ENCODE measurements at places on chromosomes 6 and 20.

DNA sequence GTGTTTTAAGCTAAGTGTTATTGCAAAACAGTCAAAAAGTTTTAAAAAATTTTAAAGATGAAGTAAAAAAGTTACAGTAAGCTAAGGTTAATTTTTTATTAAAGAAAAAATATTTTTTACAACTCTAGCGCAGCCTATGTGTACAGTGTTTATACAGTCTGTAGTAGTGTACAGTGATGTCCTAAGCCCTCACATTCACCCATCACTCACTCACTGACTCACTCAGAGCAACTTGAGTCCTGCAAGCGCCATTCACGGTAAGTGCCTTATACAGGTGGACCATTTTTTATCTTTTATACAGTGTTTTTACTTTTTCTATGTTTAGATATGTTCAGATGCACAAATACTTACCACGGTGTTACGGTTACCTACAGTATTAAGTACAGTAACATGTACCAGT is 83.4 kb upstream of the STMND1 start:
- no peak for DNase-seq

DNA sequence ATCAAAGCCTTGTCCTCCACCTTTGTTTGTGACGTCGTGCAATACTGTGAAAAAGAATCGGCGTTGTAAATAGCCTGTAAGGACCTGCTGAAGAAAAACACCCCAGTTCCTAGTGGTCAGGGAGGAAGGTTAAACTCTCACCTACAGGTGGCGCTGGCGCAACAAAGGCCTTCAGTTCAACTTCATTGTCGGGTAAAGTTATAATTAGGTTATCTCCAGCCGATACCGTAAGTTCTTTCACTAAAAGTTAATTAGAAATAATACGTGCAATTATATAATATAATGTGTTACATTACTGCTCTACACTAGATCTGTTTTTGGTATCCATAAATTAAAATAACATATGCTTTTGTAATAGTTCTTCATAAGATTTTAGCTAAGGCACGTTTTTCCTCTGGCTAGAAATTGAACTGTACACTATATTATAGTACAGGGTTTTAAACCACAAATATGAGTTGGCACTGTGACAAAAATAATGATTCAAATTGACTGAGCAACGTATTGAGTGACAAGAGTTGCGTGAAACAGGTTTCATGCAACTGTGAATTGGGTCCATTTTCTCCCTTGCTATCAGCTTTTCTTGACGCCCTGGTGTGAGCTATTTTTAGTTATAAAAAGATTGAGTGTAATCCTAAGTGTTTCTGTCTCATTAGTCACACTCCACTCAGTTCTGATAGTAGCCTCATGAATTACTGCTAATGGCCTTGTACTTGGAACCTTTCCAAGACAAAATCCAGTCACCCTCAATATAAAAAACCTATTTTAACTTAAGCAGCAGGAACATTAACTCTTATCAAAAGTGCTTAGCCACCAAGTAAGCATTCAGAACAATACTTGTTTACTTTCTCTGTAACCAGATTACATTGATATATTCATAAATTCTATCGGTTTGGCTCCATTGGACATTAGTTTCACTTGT is 62.3 kb downstream of the KIAA0319 start:
- peak; percentile 87 for DNase-seq

DNA sequence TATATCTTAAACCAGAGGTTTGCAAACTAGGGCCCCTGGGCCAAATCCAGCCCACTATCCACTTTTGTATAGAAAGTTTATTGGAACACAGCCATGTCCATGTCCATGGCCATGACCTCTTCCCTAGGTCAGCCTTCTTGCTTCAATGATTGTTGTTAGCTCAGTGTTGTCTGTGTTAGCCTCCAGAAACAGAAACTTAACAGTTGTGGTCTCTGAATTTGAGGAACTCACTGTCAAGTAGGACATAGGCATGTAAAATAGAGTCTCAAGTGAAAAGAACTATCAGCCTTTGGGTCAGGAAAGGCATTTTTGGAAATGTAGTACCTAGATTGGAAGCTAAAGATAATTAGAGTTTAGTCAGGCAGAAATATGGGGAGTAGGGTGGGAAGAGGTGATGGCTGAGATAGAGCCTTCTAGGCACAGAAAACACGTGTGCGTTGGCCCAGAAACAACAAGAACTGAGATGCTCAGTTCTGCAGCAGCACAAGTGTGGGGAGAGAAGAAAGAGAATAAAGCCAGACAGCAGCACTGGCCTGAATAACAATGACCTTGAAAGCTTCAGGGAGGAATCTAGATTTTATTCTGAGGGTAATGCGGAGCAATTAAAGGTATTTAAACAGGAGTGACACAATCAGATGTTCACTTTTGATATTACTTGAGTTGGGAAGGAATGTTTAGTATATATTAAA is 87.0 kb upstream of the OLIG3 start:
- no peak for DNase-seq

DNA sequence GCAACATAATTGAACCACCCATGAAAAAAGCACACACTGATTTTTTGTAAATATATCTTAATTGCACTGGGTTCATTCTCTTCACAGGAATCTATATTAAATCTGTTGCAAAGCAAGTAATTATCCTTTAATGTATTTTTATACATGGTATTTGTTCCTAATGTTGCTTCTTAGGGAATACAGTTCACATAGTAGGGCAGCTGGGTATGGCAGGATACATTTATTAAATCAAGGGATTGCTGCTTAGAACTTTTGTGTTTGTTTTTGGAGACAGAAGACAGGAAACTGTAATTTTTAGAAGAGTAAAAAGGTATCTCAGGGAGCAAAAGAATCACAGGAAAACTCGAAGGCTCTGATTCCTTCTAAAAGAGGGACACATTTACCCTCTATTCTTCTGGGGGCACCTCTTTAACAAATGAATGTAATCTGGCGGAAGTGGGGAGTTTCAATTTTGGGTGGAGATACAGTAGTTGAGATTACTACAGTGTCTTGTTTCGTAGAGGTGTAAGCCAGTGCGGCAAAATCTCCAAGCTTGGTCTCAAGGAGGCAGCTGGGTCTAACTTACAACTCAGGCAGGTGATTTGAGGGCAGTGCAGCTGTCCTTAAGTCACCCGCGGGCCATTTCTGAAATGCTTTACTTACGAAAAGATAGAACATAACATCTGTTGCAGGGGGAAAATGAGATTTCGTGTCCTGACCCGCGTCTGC is 812 bp upstream of the SMIM13 start:
- no peak for DNase-seq

GRCh38 chr20:38270869-38271605 is 10.5 kb upstream of the KIAA1755 start:
- peak; percentile 79 for DNase-seq

- no peak for DNase-seq
Measured at GRCh38 chr6:134458857-134459657, 141.1 kb upstream of the SGK1 start.

DNA sequence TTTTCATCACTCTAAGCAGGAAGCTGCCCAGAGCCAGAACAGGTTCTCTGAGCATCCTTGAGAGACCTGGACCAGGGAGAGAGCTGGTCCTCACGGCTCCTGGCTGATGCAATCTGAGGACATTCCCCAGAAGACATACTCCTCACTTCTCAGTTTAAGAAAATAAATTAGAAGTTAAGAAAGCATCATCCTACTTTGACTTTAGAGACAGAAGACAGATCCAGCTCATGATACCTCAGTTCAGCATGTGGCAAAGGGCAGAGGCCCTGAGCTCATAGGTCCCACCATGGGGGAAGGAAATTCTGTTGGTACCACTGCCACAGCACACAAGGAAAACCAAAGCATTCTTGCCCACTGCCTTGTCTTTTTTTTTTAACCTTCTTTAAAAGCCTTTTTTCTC is 378.1 kb upstream of the JARID2 start:
- DNase-seq, result no peak

DNA sequence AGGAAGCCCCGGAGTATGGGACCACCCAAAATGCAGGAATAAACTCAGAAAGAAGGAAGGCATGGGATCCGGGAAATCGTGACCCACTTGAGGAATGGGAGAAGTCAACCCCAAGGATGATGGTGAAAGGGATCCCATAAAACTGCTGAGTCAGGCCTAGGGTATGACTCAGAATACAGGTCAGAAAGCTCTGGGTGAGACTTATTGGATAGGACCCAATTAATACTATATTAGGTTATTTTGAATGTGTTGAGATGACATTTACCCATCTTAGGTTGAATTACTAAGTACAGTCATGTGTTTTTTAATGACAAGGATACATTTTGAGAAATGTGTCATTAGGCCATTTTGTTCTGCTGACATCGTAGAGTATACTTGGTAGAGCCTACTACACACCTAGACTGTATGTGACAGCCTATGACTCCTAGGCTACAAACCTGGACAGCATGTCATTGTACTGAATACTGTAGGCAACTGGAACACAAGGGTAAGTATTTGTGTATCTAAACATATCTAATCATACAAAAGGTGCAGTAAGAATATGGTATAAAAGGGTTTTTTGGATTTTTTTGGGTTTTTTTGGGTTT is 17.1 kb upstream of the HIVEP1 start:
- DNase-seq, result no peak

GRCh38 chr6:16822975-16823717 is 61.9 kb upstream of the ATXN1 start:
- no peak for DNase-seq

GRCh38 chr20:64083378-64083803 is 807 bp downstream of the LKAAEAR1 start:
- DNase-seq, result peak; percentile 82

- no peak for DNase-seq
Measured at GRCh38 chr20:13765299-13765698, 19.4 kb downstream of the ESF1 start.

DNA sequence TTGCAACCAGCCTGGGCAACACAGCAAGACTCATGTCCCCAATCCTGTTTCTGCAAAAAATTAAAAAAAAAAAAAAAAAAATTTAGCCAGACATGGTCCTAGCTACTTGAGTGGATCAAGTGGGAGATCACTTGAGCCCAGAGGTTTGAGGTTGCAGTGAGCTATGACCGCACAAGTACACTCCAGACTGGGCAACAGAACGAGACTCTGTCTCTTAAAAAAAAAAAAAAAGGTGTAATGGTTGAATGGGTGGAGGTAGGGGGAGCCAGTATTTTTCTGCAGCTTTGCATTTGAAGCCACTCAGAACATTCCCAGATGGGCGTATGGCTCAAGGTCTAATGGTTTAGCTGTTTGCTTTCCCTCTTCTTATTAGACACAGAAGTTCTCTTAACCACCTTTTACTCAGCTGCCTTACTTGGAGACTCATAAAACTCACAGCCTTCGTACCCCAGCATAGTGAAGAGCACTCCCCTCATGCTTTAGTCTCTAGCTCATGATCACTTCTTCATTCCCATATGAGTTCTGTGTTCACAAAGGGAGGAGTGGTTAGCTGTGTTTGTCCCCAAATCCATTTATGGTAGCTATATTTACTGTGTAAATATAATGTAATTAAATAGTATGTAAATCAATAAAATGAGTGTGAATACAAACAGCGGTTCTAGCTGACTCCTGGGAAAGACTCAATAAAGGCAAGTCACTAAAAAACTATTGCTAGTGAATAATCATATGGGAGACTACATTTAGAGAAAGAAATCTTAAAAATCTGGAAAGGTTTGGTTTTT is 9.0 kb downstream of the FKBP1A start:
- no peak for DNase-seq

DNA sequence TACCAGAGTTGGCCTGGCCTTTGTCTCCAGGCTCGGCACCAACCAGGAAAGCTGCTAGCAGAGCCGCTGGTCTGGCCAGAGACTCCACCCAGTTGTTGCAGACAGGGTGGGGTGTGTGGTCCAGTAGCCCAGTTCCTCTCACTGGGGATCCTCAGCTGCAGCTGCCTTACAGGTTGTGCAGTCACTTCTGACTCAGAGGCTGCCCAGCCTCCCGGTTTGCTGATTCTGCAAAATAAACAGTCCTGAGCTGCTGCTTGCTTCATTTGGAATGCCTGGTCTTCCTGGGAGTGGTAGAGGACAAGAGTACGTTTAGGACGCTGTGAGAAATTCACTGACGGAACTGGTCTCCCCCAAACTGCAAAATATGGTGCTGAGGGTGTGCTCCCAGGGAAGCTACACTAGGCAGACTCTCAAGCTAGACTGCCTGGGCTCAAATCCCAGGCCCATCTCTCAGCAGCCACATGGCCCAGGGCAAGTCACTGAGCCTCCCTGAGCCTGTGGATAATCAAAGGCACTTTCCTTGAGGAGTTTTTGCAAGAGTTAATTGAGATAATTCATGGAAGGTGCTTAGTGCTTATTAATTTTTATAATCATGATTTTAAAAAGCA is 246.1 kb downstream of the TFAP2C start:
- DNase-seq, result no peak

DNA sequence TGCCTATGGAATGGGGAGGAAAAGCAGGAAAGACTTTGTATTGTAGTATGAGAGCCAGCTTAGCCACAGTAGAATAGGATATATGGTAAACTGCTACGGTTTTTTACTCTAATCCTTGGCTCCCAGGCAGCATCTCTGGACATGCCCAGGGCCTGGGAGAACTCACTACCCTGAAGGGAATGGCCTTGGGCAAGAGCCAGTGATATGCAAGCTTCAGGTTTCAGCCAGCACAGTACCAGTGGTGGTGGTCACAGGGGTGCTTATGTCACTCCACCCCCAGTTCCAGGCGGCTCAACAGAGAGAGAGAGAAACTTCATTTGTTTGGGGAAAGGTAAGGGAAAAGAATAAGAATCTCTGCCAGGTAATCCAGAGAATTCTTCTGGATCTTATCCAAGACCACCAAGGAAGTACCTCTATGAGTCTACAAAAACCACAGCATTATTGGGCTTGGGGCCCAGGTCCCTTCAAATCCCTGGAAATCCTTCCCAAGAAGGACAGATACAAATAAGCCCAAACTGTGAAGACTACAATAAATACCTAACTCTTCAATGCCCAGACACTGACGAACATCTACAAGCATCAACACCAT is 121.2 kb downstream of the THBS2 start:
- no peak for DNase-seq

GRCh38 chr6:140050101-140050995 is 675.9 kb upstream of the CITED2 start:
- DNase-seq, result no peak

DNA sequence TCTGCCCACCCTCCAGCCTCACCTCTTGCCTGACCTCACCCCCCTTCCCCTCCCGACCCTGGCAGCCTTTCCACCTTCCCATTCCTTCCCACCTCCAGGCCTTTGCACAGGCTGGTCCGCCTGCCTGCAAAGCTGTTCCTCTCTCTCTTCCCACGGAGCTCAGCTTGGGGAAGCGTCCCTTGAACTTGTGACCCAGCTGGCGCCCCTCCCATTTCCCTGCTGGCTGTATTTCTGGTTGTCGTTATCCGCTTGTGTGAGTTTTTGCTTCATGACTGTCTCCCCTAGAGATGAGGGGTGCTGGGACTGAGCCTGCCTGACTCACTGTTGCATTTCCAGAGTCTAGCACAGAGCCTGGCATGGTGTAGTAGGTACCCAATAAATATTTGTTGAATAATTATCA is 32.5 kb downstream of the VSTM2L start:
- DNase-seq, result no peak

DNA sequence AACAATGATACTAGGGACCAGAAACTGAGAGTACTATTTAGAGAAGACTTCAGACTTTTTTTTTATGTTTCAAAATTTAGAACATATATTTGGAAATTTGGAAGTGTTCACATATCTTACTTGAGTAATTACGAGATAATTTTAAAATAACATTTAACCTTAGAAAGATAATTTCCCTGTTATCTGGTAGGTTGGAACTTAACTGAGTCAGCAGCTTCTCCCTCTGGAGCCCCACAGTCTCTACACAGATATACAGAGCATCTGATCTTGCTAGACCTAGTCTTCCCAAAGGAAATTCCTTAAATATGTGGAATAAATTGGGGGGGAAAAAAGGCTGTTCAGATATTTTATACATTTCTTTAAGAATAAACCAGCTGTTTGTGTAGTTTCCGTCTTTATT is 48.6 kb downstream of the TSPYL4 start:
- no peak for DNase-seq
